ENCODE measurements at places on chromosomes 12 and 14. TPM values are rescaled to one million over a fixed set of nuclear protein-coding genes. Genes with fewer than 3 reads are reported as not detected.

- DNase-seq: no peak
These were observed 99.3 kb downstream of the EEA1 start for GRCh38 chr12:92829686-92830282.

PSMB11 gene
- total RNA-seq: under 0.01 TPM

MYH7 gene
- not detected for total RNA-seq

- DNase-seq: no peak
These were observed 44.1 kb upstream of the JDP2 start for GRCh38 chr14:75383721-75384120.

DNA sequence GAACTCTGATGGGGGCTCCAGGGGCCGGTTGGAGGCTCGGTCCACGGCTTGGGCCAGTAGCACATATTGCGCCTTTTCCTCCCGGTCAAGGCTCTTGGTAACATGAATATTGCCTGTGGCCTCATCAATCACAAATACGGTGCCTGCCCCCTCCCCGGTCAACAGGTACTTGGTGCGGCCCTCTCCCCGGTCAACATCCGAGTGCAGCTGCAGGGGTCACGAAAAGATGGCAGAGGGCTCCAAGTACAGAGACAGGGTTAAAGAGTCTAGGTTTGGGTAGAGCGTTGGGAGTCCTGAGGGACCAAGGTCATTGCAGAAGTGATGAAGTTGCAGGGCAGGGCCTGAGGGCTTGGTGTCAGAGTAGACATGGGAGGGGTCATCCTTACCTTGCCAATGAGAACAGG is 2.2 kb downstream of the CDH24 start:
- no peak for DNase-seq

DNA sequence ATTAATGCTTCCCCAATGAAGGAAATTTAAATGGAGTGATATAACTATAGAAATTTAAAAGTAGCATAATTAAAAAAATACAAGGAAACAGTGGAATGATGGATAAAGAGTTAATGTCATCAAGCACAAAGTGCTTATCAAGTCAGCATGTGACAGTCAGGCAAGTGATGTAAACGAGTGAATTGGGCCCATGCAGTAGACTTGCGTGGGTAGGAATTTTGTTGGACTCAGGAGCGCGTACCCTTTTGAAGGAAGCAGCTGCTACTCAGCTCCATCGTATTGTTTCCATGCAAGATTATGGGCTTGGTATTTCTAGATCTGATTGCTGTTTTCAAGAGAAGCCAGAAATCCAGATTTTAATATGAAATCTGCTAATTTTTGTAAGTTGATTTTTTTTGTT is 4.4 kb upstream of the DYRK4 start:
- DNase-seq: no peak

GLS2 gene
- total RNA-seq: under 0.01 TPM

GRCh38 chr14:104515811-104516780 is 63.5 kb upstream of the C14orf180 start:
- no peak for DNase-seq

DNA sequence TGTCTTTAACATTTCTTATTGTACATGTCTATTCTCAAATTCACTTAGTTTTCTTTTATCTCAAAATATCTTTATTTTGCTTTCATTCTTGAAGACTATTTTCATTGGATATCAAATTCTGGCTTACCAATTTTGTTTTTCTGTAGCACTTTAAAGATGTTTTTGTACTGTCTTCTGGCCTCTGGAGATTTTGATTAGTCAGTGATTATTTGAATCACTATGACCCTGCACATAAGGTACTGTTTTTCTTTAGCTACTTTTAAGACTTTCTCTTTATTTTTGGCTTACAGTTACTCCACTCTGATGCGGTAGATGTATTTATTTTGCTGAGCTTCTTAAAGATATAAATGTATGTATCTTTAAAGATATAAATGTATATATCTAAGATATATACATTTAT is 49.6 kb downstream of the MYRFL start:
- DNase-seq: no peak

DNA sequence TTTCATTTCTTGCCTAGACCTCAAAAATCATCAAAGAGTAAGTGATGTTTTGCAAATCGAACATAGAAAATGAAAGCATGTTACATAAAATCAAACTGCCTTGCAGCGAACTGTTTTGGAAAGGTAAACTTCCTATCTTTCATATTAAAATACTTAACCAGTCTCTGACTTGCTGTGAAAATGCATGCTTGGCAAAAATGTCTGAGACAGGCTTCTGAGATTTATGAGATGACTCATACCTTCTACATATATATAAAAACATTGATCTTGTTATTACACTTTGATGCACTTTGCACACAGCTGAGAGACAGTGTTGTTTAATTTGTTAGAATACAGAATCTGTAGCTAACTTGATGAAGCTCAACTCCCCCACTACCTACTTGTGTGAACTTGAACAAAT is 179.1 kb downstream of the KITLG start:
- peak; percentile 36 for DNase-seq

GRCh38 chr12:10453156-10453555 is at the start of gene KLRC1:
KLRC1 (minus strand) TSS chr12:10453377; CDS start chr12:10451156, 2,221 bp downstream.
- DNase-seq: no peak

DNA sequence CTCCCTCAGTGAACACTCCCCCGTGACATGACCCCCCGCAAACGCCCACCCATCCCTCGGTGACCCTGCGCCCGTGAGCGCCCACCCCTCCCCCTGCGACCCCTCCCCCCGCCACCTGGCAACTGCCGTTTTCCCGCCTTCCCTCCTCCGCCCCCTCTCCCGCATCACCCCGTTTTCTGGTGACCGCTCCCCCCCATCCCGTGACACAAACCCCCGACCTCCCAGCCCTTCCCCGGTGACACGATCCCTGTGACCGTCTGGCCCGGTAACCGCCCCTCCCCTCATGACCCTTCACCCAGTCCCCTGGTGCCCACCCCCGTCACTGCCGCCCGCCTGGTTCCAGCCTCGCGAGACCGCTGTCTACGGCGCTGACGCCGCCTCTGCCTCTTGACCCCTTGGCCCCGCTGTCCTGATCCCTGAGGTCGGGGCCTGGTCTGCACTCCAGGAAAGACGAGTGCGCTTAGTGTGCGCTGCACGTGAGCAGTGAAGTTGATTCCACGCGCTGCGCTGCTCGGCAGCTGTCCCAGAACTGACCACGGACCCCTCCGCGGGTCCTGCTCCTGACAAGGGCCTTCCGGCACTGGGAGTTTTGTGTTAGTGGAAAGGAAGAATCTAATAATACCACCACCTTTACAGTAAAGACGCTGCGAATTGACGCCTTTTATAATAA is 59.4 kb downstream of the DDX51 start:
- DNase-seq: peak; percentile 42

- DNase-seq: no peak
These were observed 37.6 kb downstream of the MVK start for GRCh38 chr12:109611223-109611622.

DNA sequence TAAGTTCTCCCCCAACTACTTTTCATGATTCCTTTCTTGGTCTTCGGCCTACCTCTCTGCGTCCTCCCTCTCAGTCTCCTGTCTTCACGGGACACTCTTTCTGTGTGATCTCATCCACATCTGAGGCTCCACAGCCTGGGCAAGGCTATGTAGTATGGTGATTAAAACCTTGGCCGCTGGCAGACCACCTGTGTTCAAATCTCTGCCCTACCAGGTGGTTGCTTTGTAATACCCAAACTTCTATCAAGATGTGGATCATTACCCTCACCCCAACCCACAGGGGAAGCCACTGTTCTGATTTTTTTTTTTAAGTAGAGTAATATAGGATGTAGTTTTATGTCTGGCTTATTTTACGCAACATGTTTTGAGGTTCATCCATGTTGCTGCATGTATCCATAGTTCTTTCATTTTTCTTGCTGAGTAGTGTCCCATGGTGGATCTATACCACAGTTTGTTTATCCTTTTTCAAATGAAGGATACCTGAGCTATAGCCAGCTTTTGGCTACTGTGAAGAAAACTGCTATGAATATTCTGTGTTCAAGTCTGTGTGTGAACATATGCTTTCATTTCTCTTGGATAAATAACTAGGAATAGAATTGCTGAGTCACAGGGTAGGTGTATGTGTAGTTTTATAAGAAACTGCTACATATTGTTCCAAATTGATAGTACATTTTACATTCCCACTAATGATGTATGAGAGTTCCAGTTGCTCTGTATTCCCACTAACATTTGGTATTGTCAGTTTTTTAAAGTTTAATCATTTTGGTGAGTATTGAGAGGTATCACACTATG is 8.3 kb upstream of the STAT6 start:
- DNase-seq: no peak

KRT3 gene
- total RNA-seq: not detected

CLEC4C gene
- not detected for total RNA-seq

TTC5 gene
- total RNA-seq: 22.0 TPM

SMCO2 gene
- 0.26 TPM for total RNA-seq

DLGAP5 gene
- total RNA-seq: 8.1 TPM

IL31 gene
- not detected for total RNA-seq

DLK1 gene
- total RNA-seq: not detected

DNA sequence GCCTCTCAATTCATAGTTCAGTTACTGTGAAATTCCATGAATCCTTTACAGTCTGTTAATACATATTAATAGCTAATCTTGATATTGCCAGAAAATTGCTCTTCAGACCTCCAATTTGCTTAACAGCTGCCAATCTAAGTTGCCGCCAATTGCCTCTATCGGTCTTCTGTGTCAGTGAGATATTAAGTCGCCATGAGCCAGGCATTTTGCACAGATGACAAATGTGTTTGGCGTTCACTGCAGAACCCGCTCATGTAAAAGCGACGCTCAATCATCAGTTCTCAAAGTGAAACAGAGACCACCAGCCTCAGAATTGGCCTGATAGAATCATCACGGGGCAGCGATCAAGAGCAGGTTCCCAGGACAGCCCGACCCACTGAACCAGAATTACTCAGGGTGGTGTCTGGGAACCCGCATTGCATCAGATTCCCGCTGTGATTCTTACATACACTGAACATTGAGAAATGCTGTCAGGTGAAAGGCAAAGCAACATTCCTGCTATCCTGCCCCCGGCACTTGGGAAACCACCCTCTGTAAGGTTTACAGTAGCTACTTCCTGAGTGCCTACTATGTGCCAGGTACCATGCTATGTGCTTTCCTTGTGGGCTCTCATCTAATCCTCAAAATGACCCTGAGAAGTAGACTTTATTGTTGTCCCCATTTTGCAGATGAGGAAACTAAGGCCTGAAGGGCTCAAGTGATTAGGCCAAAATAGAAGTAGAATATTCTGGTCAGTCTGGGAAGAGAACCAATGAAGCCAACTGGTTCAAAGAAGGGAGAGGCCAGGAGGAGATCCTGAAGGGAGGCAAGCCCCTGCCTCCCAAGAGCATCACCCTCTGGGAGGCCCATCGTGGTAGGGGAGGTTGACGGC is 216.4 kb downstream of the SLC41A2 start:
- DNase-seq: no peak

DNA sequence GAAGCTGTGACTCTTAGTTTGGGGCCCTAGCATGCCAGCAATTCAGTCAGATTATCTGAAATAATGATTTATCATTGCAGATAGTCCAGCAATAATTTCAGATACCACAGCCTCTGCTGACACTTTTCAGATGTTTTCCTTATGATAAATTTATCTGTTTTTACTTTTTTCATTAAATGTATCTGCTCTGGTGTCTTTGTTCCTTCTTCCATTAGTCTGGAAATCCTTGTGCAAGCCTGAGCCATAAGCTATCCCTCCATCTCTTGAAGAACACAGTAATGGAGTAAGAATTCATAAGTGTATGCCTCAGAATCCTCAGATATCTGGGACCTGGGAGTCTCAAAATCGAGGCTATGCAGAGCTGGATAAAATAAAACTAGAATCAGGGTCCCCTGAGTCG is 146.4 kb upstream of the KRR1 start:
- peak; percentile 60 for DNase-seq

GRCh38 chr12:111102102-111102739 is 181.8 kb upstream of the MYL2 start:
- no peak for DNase-seq

ADAMTS20 gene
- not detected for total RNA-seq

DNA sequence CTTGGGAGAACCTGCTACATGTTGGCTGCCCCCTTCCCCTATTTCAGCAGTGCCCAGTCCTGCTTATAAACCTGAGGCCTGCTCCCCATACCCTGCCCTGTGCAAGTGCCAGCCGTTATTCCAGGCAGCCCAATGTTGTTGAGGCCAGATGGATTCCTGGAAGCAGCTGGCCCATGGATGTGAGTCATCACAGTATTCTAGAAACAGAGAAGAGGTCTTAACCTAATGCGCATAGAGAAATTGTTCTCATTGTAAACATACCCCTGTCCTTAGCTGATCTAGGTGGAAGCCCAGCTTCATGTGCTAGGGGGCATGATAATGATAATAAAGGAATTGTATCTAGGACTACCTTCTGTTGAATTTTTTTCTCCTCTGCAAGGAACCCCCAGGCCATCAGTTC is 69.7 kb downstream of the TSPAN11 start:
- DNase-seq: peak; percentile 86

- DNase-seq: peak; percentile 83
These were observed 50.9 kb upstream of the E2F7 start for GRCh38 chr12:77116277-77116676.

DNA sequence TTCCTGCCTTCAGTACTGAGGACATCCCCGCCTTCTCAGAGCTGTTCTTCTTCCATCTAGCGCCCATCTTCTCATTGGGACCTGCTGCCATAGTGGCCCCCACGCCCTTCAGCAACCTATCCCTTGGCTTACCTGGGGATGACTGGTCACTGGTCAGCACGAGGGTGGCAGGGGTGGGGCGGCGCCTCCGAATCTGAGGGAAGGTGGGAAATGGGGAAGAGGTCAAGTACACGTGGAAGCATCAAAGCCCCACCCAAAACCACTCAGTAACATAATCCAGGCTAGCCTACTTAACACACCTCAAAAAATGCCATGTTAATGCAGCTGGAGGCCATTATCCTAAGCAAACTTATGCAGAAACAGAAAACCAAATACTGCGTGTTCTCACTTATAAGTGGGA is 4.3 kb downstream of the PPP1R1A start:
- DNase-seq: no peak

TMEM120B gene
- 8.6 TPM for total RNA-seq

- DNase-seq: no peak
These were observed 31.6 kb downstream of the DUSP6 start for GRCh38 chr12:89320735-89321134.

DNA sequence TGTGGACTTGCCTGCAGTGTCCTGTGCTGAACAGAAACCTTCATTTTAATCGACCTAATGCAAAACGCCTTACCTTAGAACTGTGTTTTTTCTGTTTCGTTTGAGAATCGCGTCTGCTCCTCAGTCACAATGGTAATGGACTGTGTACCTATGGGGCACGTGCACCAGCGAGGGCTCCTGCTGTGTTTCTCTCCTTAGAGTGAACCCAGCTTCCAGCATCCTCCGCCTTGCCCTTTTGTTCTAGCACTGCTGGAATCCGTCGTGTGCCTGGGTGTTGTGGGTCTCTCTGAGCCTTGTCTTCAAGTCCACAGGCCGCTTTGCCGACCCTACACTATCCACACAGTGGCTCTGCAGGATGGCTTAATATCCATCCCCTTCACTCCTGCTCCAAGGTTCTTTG is 3.6 kb downstream of the AMN start:
- DNase-seq: no peak

KRT75 gene
- total RNA-seq: not detected

ABCC9 gene
- total RNA-seq: 9.9 TPM

- peak; percentile 3 for DNase-seq
These were observed 301.8 kb downstream of the NPAS3 start for GRCh38 chr14:33240466-33240865.

GRCh38 chr14:28760431-28760996 is 6.1 kb upstream of the FOXG1 start:
- no peak for DNase-seq

- no peak for DNase-seq
These were observed 29.2 kb downstream of the KCNJ8 start for GRCh38 chr12:21745258-21745657.

LALBA gene
- not detected for total RNA-seq

NPC2 gene
- 238 TPM for total RNA-seq

GRCh38 chr14:103828315-103828967 is 18.9 kb downstream of the PPP1R13B start:
- DNase-seq: no peak
